ENCODE measurements at places on chromosomes 12 and 14.

GRCh38 chr12:77630344-77630743 lies 200.3 kb upstream of the NAV3 start:
- DNase-seq, result no peak

- DNase-seq, result no peak
These were observed 67.1 kb upstream of the CPM start for GRCh38 chr12:69000074-69000473.

DNA sequence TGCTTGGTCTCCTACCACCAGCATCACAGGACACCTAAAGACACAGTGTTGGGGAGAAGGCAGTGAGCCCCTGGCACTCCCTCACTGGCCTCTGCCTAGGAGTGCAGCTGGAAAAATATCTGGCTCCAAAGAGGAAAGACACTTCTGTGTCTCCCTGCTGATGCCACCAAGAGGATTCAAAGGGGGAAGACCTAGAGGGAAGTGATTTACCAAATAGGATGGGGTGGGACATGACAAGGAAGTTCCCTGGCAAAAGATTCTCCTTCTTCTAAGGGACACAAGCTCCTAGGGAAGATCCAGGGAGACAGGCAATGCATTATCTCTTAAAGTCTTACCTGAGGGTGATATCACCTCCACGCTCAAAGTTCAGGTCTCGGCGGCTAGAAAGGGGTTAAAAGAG lies 6.1 kb downstream of the NDRG2 start:
- DNase-seq, result no peak

GRCh38 chr12:75909714-75910656 lies 121.6 kb downstream of the PHLDA1 start:
- DNase-seq, result no peak

GRCh38 chr12:10027721-10028120 lies 2.8 kb upstream of the CLEC9A start:
- no peak for DNase-seq

- no peak for DNase-seq
These were observed 3.5 kb downstream of the ARL6IP4 start for GRCh38 chr12:122983789-122984515.

GRCh38 chr14:86179980-86180379 lies 650.0 kb downstream of the FLRT2 start:
- DNase-seq, result no peak

- DNase-seq, result no peak
These were observed 884 bp downstream of the GPD1 start for GRCh38 chr12:50104417-50105366.

DNA sequence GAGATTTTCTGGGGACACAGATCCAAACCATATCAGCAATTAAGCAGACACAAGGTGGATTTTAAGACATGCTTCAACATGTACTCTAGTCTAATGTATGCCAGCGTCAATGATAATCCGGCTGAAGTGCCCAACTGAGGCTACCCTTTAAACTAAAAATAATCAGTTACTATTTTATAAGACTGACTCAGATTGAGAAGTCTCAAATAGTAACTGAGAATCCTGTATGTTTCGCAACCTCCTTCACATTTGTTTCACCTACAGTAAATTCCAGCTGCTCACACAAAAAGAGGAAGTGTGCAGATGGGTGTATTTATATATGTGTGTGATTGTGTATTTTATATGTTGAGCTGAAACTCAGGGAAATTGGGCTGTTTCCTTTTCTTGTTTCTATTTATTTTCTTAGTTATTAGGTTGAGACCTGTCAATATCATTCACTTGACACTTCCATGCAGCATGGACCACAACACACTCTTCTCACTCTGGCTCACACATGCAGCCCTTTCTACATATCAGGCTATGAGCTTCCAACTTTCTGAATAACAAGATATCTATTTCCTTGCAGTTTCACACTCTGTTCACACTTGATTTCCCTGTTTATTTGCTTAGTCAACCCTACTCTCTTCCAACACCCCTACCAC lies 1224.9 kb upstream of the TMEM132C start:
- DNase-seq, result no peak

GRCh38 chr12:7917392-7918267 lies 18.4 kb downstream of the SLC2A3 start:
- DNase-seq, result no peak

GRCh38 chr14:72739446-72740405 lies 154.2 kb downstream of the DPF3 start:
- DNase-seq, result no peak

GRCh38 chr12:6548556-6548955 lies 7.3 kb downstream of the IFFO1 start:
- no peak for DNase-seq

DNA sequence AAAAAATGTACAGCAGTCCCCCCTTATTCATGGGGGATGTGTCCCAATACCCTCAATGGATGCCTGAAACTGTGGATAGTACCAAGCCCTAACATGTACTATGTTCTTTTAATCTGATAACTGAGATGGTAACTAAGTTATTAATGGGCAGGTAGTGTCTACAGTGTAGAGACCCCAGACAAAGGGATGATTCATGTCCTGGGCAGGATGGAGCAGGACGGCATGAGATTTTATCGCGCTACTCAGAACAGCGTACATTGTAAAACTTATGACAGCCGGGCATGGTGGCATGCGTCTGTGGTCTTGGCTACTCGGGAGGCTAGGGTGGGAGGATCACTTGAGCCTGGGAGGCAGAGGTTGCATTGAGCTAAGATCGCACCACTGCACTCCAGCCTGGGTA lies 37.1 kb downstream of the KIAA0586 start:
- no peak for DNase-seq

DNA sequence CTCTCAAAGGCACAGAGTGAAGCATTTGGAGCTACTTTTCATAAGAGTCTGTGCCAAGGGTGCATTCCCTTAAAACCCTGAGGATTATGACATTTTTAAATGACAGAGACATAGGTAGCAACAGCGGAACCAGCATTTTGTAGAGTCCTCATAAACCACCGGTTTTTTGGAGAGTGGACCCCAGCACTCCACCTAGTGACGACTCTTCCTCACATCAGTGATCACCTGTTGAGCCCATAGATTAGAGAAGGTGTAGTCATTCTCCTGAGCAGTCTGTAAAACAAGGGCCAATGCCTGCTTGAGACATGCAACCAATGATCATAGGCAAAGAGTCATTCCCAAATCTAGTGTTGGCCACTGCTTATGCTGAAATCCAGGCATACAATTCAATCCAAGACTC lies 399.1 kb downstream of the GXYLT1 start:
- DNase-seq, result no peak

- no peak for DNase-seq
These were observed 16.2 kb upstream of the PTHLH start for GRCh38 chr12:27988594-27989233.
